ENCODE measurements at places on chromosomes 11 and 22. TPM values are rescaled to one million over a fixed set of nuclear protein-coding genes. Genes with fewer than 3 reads are reported as not detected.

Gene CNIH2
- total RNA-seq, result 3.5 TPM

Gene MB
- total RNA-seq, result not detected

Gene FGF4
- total RNA-seq, result not detected

- DNase-seq, result no peak
Observed at GRCh38 chr22:38246692-38247091, 26.1 kb downstream of the TMEM184B start.

DNA sequence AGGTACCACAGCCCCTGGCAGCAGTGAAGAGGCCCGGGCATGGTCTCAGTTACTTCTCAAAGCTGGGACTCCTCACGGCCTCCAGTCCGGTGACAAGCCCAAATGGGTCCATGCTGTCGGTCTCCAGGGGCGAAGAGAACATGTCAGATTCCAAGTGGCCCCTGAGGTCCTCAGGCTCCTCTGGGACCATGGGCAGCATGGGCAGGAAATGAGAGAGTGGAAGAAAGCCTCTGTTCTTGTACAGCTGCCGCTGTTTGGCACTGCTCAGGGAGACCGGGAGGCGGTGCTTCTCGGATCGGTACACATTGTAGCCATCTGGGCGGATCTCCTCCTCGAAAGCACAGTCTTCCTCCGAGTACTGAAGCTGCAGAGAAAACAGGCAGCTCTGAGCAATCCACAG is 4.6 kb downstream of the FGF19 start:
- peak; percentile 68 for DNase-seq

DNA sequence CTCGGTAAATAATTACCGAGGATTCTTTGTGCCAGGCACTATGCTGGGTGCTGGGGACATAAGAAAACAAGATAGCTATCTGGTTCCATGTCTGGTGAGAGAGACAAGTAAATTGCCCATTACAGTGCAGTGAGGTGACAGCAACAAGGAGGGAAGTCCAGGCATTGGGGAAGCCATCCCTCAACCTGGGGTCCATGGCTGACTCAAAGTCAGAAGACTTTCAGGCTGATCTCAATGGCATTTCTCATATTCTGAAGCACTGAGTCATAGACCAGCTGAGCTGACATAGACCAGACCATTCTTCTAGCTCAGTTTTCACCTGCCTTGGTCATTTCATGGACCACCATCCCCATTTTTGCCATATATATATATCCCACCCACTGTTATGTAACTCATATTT is 158.8 kb downstream of the TTC17 start:
- no peak for DNase-seq
